ENCODE measurements at places on chromosomes 5 and 9.

GRCh38 chr9:129250786-129251185 is 72.7 kb upstream of the IER5L start:
- no peak for DNase-seq

DNA sequence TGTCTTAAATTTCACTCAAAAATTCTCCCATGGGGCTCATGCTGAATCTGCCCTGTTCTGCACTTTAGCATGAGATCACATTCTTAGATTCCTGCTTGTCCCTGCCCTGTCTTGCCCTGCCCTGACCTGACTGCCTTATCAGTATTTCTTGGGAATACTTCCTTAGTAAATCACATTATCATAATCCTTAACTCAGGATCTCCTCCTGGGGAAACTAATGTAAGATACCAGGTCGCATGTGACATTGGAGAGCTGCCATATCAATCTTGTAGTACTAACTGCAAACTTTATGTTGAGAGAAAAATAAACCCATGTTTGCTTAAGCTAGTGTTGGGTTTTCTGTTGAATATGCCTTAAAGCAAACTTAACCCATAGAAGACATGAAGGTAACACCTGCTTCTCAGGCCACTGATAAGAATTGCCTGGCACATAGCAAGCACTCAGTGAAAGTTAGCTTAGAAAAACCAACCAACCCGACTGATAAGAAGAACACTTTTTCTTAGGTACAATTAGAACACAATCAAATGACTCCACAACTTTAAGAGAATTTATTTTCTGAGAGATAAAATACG is 53.3 kb downstream of the IL33 start:
- no peak for DNase-seq

- DNase-seq = no peak
Measured at GRCh38 chr5:115573133-115573532, 28.6 kb upstream of the FEM1C start.

- no peak for DNase-seq
Measured at GRCh38 chr5:31382051-31382878, 149.6 kb downstream of the DROSHA start.

- DNase-seq = no peak
Measured at GRCh38 chr5:107424491-107424890, 246.2 kb downstream of the EFNA5 start.

DNA sequence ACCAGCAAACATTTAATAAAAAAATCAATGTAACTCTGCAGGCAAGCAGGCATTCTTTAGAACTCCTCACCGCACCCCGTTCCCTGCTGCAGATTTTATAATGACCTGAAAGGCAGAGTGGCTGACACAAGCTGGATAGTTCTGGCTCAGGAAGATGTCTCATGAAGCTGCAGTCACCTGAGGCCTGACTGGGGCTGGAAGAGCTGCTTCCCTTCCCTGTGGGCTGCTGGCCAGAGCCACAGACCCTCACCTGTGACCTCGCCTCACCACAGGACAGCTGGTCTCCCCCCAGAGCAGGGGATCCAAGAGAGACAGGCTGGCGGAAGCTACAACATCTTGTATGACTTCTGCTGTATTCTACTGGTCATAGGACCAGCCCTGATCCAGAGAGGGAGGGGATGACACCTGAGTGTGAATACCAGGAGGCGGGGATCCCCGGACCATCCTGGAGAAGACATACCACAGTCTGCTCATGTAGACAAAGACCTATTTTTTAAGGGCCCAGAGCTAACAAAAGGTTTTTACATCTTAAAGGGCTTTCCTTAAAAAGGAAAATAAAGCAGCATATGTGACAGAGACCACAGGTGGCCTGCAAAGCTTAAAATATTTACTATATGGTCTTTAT is 43.9 kb downstream of the RAPGEF1 start:
- no peak for DNase-seq

GRCh38 chr9:35798658-35799374 is 7.4 kb downstream of the NPR2 start:
- no peak for DNase-seq

- DNase-seq = no peak
Measured at GRCh38 chr5:171589461-171589860, 170.0 kb downstream of the FGF18 start.

- DNase-seq = no peak
Measured at GRCh38 chr9:126708178-126708577, 94.5 kb downstream of the LMX1B start.

- no peak for DNase-seq
Measured at GRCh38 chr9:98502311-98502975, 206.3 kb downstream of the GABBR2 start.

GRCh38 chr9:100937382-100937781 is 91.1 kb upstream of the PLPPR1 start:
- no peak for DNase-seq

DNA sequence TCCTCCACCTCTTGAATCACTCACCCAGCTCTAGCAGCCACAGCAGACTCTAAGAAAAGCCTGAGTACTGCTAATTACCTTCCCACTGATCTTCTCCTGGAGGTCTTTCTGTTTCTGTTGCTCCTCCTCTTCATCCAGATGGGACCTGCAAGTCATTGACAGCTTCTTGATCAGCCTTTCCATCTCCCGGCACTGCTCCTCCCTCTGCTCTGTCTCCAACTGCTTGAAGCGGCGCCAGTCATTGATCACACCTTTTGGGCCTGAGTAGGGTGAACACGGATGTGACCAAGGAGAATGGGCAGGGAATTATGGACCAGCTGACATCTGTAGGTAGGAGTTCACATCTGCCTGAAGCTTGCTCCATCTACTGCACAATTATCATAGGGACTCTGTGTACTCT is 5.5 kb downstream of the PDCL start:
- DNase-seq = no peak

- no peak for DNase-seq
Measured at GRCh38 chr5:25414742-25415141, 770.0 kb upstream of the CDH10 start.

- DNase-seq = no peak
Measured at GRCh38 chr9:87588339-87588738, 90.7 kb downstream of the DAPK1 start.

DNA sequence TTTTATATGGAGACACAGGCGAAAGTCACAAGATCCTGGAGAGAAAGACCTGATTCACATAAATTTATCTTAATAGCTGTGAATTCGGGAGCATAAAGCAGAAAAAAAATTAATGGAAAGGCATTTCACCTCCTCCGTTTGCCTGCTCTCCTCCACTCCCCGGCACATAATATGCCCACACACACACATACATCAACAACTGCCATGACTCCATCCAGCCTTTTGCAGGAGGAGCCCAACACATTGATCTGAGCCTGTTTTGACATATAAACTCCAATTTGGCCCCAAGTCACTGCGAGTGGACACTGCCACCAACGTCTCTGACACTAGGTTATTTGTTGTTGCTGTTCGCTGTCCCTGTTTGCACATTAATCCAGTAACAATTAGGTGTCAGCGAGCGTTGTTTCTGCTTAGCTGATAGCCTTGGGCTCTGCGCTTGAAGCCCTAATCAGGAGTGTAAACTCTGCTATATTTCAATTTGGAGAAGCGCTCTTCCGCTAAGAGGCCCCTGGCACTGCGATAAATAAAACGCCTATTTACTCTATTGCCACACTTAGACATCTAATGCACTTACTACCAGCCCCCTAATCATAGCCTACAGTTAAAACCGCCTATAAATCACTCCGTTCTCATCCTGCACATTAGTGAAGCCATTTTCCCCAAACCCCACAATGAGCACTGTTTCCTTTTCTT is 195.8 kb upstream of the TBCA start:
- no peak for DNase-seq

All from caudate nucleus (tissue), 63 donors.